Eye (tissue), 1 donor: ENCODE measurements at places on chromosomes 16 and 17.
A peak's percentile ranks its signal among the peaks of the same experiment; 100 is the strongest.

DNA sequence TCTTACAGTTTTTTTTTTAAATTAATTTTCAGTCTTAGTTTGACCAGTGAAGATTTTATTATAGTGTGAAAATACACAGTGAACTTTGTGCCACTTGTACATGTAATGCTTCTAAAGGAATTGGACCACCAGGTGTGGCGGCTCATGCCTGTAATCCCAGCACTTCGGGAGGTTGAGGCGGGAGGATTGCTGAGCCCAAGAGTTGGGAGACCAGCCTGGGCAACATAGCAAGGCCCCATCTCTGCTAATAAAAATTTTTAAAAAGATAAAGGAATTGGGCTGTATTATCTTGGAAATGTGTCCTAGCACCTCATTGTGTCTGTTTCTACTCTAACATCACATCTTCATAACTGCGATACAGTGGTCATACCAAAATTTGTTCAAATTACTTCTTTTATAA is 3.8 kb downstream of the IST1 start:
- DNase-seq: no peak

DNA sequence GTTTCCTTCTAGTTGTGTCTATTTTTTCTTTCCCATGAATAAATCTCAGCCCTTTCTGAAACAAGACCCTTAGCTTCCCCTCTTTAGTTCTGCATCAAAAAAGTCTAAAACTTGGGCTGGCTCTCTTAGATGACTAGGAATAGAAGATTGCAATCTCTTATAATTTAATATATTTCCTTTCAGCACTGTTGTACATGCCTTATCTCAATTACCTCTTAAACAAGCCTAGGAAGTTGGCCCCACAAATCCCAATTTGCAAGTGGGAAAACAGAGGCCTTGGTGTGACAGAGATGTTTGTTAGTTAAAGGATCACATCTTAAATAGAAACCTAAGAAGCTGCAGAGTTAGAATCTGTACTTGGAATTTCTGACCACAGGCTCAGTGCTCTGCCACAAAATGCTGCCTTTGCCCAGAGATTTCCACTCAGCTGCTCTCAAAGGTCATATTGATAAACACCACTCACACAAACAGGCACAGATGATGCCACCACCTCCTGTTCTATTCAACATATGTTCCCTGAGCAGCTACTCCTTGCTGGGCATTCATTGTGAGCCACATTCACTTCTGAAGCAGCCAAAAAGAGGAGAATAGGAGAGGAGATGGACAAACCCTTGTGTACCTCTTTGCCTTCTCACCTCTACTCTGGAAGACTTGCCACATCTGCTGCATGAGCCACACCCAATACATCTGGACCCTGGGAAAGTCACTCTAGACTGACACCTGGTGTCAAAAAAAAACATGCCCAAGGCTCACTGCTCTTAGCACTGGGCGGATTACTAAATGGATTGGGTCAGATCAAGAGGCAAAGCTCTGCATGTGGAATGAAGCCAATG is 5.5 kb downstream of the CCDC182 start:
- DNase-seq: peak; percentile 59

GRCh38 chr17:80045703-80046102 is 9.3 kb downstream of the CCDC40 start:
- DNase-seq: no peak

DNA sequence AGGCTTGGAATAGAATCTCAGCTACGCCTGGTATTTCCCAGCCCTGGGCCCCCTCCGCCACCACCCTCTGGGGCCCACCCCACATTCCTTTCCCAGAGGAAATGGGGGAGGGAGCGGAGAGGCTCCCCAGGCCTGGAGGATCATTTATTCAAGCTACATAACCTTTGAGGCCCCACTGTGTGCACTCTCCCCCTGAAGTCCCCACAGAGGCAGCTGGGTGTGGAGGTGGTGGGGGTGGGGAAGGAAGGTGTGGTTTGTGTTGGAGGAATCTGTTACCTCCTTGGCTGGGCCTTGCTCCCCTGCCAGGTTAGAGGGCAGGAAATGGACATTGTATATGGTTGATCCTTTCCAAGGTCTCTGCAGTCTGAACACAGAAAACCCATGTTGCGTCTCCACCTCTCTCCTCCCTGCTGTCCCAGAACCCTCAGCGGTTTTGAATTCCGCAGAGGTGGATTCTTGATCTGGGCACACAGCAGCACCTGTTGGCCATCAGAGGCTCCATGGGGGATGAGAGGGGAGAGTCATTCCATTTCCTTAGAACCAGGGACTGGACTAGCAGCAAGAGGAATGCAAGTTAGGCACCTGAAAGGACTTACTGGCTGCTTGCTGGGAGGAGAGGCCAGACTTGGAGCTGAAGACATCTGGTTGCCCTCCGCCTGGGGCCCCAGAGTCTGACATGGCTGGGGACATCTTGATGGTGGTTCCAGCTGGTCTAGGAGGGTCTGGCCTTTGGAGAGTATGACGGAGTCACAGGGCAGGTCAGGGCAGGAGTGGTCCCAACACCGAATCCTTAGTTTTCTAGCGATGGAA is 23.0 kb downstream of the ARHGAP23 start:
- peak; percentile 75 for DNase-seq

DNA sequence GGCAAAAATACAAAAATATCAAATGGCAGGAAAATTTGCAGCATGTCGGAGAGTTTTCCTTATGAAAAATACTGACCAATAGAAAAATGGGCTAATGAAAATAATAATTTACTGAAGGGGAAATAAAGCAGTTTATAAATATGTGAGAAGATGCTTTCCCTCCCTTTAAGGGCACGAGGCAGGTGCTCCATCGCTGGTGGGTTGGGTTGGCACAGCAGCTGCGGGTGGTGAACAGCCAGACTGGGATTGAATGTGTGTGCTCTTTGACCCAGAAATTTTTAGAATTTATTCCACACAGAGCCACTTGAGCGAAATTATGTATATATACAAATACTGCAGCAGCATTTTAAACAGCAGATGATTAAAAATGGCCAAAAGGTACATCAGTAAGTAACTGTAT is 109.1 kb upstream of the ZNF750 start:
- no peak for DNase-seq

GRCh38 chr17:50318501-50319285 is 27.2 kb upstream of the XYLT2 start:
- DNase-seq: peak; percentile 41

DNA sequence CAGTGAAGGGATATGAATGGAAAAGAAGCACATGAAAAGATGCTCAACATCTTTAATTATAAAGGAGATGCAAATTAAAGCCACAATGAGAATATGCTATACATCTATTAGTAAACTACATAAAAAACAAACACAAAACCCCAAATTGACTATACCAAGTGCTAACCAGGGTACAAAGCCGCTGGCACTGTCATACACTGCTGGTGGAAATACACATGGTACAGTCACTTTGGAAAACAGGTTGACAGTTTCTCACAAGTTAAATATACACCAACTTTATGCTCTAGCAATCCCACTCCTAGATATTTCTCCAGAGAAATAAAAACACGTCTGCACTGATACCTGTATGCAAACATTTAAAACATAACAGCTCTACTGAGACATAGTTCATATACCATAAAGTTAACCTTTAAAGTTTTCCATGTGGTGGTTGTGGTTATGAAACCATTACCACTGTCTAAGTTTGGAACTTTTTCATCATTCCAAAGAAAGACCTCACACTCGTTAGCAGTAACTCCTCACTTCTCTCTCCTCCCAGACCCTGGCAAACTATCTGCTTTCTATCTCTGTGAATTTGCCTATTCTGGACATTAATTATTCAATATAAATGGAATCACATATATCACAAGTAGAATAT is 42.7 kb downstream of the ADGRG5 start:
- no peak for DNase-seq

GRCh38 chr17:82865274-82865673 is 25.5 kb upstream of the ZNF750 start:
- no peak for DNase-seq

DNA sequence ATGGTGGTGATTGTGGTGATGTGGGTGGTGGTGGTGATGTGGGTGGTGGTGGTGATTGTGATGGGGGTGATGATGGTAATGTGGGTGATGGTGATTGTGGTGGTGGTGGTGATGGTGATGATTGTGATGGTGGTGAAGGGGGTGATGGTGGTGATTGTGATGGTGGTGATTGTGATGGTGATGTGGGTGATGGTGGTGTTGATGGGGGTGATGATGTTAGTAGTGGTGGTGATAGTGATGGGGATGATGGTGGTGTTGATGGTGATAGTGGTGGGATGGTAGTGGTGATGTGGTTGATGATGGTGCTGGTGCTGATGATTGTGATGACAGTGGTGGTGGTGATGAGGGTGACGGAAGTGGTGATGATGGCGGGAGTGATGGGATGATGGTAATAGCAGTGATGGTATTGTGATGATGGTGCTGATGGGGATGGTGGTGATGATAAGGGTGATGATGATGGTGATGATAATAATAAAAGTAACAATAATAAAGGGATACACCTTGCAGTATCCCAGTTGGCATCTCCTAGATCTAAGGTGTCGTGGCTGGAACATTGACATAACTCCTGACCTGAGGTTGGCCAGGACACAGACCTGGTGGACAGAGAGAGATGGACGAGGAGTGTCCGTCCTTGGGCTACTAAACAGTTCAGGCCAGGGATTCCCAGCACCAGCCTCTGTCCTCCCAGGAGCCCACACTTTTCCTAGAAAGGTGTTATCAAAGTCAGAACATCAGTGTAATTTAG is 344.5 kb downstream of the SEC14L1 start:
- no peak for DNase-seq

GRCh38 chr16:70390774-70391173 is 44.1 kb downstream of the DDX19A start:
- no peak for DNase-seq

DNA sequence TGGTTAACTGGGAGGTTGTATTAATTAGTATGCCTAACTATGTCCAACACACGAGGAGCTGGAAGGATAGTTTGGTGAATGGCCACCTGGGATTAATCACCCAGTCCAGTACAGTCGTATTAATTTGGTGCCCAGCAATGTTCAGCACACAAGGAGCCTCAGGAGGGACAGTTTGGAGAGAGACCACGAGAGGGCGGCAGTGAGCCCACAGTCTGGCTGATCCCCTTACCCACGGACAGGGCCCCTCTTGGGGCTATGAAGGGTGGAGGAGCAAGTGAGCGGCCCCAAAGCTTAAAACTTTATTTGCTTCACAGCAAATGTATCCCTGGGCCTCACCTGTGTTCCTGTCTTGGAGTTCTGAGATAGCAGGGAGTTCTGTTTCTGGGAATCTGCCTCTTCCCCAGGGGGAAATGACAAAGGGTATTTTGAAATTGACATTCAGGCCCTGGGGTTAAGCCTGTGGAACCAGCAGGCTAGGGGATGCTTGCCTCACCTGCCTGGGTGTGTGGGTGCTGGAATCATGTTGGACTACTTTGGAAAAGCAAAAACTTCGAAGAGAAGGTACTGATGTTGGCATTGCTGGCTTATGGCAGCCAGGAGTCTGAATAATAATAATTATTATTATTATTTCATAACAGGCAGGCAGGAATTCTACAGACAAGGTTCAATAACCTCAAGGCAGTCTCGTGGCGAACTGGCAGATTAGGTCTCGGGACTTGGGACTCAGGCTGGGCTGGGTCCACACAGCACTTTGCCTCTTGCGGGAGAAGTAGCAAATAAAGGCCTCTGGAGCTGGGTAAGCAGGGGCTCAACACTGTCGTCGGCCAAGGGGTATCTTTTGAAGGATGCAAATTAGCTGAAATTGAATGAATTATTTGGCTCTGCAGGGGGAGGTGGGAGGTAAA is 227.6 kb upstream of the ASIC2 start:
- DNase-seq: peak; percentile 93

DNA sequence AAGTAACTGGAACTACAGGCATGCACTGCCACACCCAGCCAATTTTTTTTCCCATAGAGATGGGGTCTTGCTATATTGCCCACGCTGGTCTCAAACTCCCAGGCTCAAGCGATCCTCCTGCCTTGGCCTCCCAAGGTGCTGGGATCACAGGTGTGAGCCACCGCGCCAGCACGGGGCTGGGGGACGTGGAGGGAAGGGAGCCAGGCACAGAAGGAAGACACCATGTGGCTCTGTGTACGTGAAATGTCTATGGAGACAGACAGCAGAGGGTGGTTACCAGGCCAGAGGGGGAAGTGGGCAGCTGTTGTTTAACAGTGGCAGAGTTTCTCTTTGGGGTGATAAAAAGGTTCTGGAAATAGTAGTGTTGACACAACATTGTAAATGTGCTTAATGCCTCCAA is 4.6 kb upstream of the PIEZO1 start:
- no peak for DNase-seq

GRCh38 chr16:56824331-56824730 is 40.7 kb upstream of the SLC12A3 start:
- DNase-seq: peak; percentile 41

DNA sequence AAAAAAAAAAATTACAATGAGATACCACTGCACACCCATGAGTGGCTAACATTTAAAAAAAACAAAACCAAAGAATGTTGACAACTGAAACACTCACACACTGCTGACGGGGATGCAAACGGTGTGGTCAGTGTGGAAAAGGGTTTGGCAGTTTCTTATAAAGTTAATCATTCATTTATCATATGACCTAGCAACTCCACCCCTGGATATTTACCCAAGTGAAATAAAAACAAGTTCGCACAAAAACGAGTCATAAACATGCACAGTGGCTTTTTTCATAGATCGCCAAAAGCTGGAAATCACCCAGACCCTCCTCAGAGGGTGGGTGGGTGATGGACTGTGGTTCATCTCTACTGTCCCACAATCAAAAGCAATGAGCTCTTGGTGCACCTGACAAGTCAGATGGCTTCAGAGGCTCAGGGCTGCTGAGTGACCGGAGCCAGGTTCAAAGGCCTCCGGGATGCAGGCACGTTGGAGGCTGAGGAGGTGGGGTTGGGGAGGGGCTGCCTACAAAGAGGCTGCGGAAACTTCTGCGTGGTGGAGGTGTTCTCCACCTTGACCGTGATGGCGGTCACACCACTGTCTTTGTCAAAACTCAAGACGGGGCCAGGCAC is 14.2 kb downstream of the RAB40B start:
- no peak for DNase-seq

- DNase-seq: no peak
These were observed 10.6 kb downstream of the RSPRY1 start for GRCh38 chr16:57196753-57197152.

GRCh38 chr17:39277110-39277509 is 51.4 kb upstream of the STAC2 start:
- DNase-seq: no peak

DNA sequence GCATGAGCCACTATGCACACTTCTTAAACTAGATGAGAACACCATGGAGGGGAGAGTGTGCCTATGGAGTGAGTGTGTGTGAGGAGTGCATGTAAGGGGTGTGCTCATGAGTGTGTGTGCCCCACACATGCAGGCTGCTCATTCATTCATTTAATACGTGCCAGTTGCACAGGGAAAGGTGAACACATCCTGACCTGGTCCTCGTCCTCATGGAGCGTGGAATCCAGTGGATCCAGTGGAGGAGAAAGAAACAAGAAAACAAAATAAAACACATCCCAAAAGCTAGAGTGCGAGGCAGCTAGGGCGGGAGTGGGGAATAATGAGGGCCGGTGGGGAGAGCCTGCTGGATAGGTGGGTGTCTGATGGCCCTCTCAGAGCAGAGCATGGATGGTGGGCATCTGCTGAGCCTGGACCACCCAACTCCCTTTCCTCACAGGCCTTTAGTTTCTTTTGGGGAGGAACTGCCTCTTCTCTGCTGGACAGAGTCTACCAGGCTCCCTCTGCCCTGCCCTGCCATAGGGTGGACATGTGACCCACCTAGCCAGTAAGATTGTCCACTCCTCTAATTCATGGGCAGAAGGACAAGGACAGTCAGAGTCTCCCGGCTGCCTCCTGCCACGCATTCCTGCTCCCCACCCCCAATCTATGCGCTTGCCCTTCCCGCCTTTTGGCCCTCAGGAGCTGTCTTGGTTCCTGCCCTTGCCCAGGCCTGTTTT is 204.3 kb downstream of the RAB11FIP4 start:
- no peak for DNase-seq
